ENCODE measurements at places on chromosomes 5 and 9. TPM values are rescaled to one million over a fixed set of nuclear protein-coding genes. Genes with fewer than 3 reads are reported as not detected.

The RAD50 gene
- 27.0 TPM for total RNA-seq

The ANKRD31 gene
- 0.05 TPM for total RNA-seq

The S1PR3 gene
- 96.4 TPM for total RNA-seq

The FOXD4L5 gene
- 0.03 TPM for total RNA-seq

The FOXD4 gene
- total RNA-seq = 0.23 TPM

The MYOZ3 gene
- total RNA-seq = not detected

The NR2F1 gene
- 4.3 TPM for total RNA-seq

All from A549 treated with Hydrocortisone at 1 μM for 4 hours (cell line).